ENCODE measurements at places on chromosomes 3 and 15. TPM values are rescaled to one million over a fixed set of nuclear protein-coding genes. Genes with fewer than 3 reads are reported as not detected.
A peak's percentile ranks its signal among the peaks of the same experiment; 100 is the strongest.

DNA sequence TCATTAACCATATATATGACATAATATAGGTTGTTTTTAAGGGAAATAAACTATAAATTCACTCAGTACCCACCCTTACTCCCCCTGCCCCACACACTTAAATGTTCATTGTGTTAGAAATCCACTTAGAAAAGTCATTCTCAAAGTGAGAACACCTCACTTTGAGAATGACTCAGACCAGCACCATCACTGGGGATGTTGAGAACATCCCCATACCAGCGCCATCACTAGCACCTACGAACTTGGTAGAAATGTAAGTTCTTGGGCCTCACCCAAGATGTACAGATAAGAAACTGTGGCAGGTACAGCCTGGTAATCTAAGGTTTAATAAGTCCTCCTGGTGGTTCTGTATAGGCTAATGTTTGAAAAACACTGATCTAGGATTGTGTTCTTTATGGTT is 362.6 kb downstream of the LPP start:
- H3K27me3 ChIP-seq, result no peaks in the 10 kb centered on the region
- H3K36me3 ChIP-seq, result no peaks in the 10 kb centered on the region
- peaks cover 5% of the 10 kb centered on the region for H3K4me1 ChIP-seq
- H3K27ac ChIP-seq, result no peak overlapping the region
- no peak for DNase-seq

DNA sequence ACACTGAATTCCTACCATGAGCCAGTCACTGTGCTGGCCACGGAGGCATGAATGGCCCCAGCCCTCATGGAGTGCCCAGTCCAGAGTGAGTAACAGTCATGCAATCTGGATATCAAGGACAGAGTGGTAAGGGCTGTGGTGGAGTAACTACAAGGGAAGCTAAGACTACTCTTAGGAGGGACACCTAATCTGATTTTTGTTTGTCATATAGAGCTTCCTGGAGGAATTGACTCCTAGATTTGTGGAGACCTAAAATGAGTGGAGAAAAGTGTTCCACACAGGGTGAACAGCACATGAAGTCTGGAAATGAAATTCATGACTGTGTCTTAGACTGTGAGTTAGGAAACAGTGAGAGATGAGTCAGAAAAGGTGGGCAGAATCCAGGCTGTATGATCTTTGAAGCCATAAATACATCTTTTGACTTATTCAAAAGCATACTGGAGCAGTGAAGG is 219.9 kb downstream of the NFKBIZ start:
- no peak overlapping the region for H3K27ac ChIP-seq
- H3K4me3 ChIP-seq, result no peak overlapping the region
- no peak for DNase-seq
- no peaks in the 10 kb centered on the region for H3K4me1 ChIP-seq
- no peaks in the 10 kb centered on the region for H3K36me3 ChIP-seq

Gene RARRES1
- not detected for total RNA-seq

DNA sequence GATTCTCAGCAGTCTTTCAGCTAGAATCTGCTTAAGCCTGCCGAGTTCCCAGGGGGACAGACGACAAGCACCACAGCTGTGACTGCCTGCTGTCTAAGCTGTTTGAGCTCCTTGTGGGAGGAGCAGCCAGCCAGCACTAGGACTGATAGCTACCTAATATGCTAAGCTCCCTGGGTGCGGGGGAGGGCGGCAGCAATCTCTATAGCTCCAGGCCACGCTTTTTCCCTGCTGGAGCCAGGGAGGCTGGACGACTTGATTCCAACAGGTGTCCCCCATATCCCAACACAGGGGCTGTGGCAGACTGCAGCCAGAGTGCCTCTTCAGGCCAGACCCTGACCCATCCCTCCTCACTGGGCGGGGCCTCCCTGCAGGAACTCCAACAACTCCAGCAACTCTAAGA is 134.1 kb upstream of the ARPP21 start:
- no peak overlapping the region for H3K4me3 ChIP-seq
- no peaks in the 10 kb centered on the region for H3K27me3 ChIP-seq
- no peaks in the 10 kb centered on the region for H3K36me3 ChIP-seq
- no peaks in the 10 kb centered on the region for H3K4me1 ChIP-seq
- H3K27ac ChIP-seq, result no peak overlapping the region
- peak; percentile 41 for DNase-seq

- no peak overlapping the region for H3K4me3 ChIP-seq
- no peaks in the 10 kb centered on the region for H3K36me3 ChIP-seq
- peaks cover 3% of the 10 kb centered on the region for H3K4me1 ChIP-seq
- no peak for DNase-seq
- H3K27ac ChIP-seq, result no peak overlapping the region
Measured at GRCh38 chr3:52341123-52341522, 25.0 kb downstream of the DNAH1 start.

Gene C3orf70
- not detected for total RNA-seq

Gene CHDH
- total RNA-seq, result not detected

- no peaks in the 10 kb centered on the region for H3K36me3 ChIP-seq
- H3K27ac ChIP-seq, result no peak overlapping the region
- H3K4me1 ChIP-seq, result no peaks in the 10 kb centered on the region
Measured at GRCh38 chr3:173553635-173554280, 156.2 kb downstream of the NLGN1 start.

GRCh38 chr3:190911382-190911781 is 48.9 kb upstream of the GMNC start:
- no peaks in the 10 kb centered on the region for H3K27me3 ChIP-seq
- no peaks in the 10 kb centered on the region for H3K4me1 ChIP-seq
- no peak for DNase-seq
- no peaks in the 10 kb centered on the region for H3K36me3 ChIP-seq
- H3K4me3 ChIP-seq, result no peak overlapping the region

Gene CEP19
- 2.6 TPM for total RNA-seq

Gene PRR20G
- not detected for total RNA-seq

DNA sequence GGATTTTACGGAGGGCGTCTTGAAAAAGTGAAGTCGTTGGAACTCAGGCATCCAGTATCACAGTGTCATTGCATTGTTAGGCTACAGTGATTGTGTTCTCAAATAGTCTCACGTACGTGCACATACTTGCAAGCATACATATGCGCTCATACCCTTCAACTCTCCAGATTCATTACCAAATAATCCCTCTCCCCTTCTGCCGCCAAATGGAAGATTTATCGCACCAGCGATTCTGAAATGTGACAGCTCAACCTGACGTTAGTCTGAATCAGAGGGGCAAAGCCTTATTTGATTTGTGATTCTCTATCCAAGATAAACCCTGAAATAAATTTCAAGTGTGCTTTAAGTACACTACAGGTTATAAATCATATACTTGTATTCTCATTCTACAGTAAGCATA is 119.4 kb downstream of the GADL1 start:
- H3K36me3 ChIP-seq, result no peaks in the 10 kb centered on the region
- no peaks in the 10 kb centered on the region for H3K4me1 ChIP-seq
- no peak overlapping the region for H3K27ac ChIP-seq
- no peak overlapping the region for H3K4me3 ChIP-seq

DNA sequence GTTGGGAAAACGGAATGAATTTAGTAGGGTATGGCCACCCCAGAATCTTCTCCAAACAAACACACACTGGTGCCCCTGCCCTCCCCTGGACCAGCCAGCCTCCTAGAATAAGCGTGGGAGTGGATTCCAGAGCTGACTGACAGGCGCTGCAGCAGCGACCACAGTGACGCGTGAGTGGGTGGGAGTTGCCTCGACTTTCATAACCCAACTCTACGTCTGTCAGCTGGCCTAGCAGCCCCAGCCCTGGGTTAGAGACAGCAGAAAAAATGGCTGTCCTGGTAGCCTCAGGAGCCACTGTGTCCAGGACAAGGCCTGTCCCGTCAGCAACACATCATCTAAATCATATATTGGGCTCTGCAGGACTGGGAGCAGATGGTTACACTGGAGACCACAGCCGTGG is 10.0 kb downstream of the PLA2G4B start:
- no peaks in the 10 kb centered on the region for H3K36me3 ChIP-seq
- no peaks in the 10 kb centered on the region for H3K27me3 ChIP-seq
- no peak overlapping the region for H3K27ac ChIP-seq
- no peak for DNase-seq
- H3K4me3 ChIP-seq, result no peak overlapping the region
- no peaks in the 10 kb centered on the region for H3K4me1 ChIP-seq

Gene MAPKAPK3
- 21.7 TPM for total RNA-seq

DNA sequence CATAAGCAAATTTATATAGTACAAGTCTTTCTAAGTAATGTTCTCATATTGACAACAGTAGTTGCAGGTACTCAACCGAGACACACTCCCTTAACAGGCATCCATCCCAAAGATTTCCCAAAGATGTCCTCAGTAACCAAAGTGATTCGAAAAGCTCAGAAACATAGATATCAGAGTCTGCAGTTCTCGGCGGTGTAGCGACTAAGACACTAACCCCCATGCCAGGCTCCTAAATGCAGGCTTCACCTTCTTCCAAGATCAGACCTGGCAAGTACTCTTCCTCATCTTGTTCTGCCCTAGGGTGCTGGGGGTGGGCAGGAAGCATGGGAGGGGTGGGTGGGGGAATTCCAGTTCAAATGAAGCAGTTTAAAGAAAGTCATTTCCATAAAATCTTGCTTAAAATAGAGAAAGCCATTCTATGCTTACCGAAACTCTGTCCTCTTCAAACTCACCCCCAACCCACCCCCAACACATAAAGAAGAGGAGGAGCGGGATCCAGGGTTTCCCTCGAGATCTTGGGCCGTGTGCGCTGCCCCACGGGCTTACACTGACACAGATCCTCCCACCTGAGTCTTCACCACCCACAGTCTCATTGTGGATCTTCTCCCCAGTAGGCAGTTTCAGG is 59.0 kb upstream of the BCL6 start:
- no peak overlapping the region for H3K4me3 ChIP-seq
- H3K4me1 ChIP-seq, result peaks cover 23% of the 10 kb centered on the region
- H3K27me3 ChIP-seq, result no peaks in the 10 kb centered on the region
- H3K27ac ChIP-seq, result no peak overlapping the region

GRCh38 chr15:57541805-57542504 is 49.7 kb upstream of the MYZAP start:
- no peak overlapping the region for H3K4me3 ChIP-seq
- no peaks in the 10 kb centered on the region for H3K27me3 ChIP-seq
- H3K27ac ChIP-seq, result no peak overlapping the region
- no peaks in the 10 kb centered on the region for H3K36me3 ChIP-seq
- no peaks in the 10 kb centered on the region for H3K4me1 ChIP-seq

GRCh38 chr3:143068059-143068458 is 51.5 kb upstream of the CHST2 start:
- H3K36me3 ChIP-seq, result no peaks in the 10 kb centered on the region
- DNase-seq, result no peak
- no peak overlapping the region for H3K27ac ChIP-seq
- no peaks in the 10 kb centered on the region for H3K27me3 ChIP-seq
- H3K4me1 ChIP-seq, result peaks cover 8% of the 10 kb centered on the region

Data from Karpas-422 (cell line).